Activated CD8-positive, alpha-beta T cell treated with anti-CD3 and anti-CD28 coated beads, Interleukin-2, amount 10 ng/mL, durations not matched to agents 7 days and 5 days (primary cell): ENCODE measurements at places on chromosomes 2 and 18. TPM values are rescaled to one million over a fixed set of nuclear protein-coding genes. Genes with fewer than 3 reads are reported as not detected.

- no peak overlapping the region for H3K27ac ChIP-seq
- DNase-seq: no peak
- no peak overlapping the region for H3K4me3 ChIP-seq
- H3K4me1 ChIP-seq: peaks cover 27% of the 10 kb centered on the region
- no peaks in the 10 kb centered on the region for H3K27me3 ChIP-seq
Measured at GRCh38 chr2:241094924-241095420, 7.1 kb downstream of the MTERF4 start.

The TMEM247 gene
- total RNA-seq: not detected

- DNase-seq: no peak
- peaks cover 11% of the 10 kb centered on the region for H3K4me1 ChIP-seq
- H3K4me3 ChIP-seq: no peak overlapping the region
- H3K27me3 ChIP-seq: peaks cover 8% of the 10 kb centered on the region
Measured at GRCh38 chr2:65550246-65550645, 117.8 kb upstream of the SPRED2 start.

- DNase-seq: no peak
- H3K36me3 ChIP-seq: no peaks in the 10 kb centered on the region
Measured at GRCh38 chr2:60473546-60473945, 79.9 kb downstream of the BCL11A start.

DNA sequence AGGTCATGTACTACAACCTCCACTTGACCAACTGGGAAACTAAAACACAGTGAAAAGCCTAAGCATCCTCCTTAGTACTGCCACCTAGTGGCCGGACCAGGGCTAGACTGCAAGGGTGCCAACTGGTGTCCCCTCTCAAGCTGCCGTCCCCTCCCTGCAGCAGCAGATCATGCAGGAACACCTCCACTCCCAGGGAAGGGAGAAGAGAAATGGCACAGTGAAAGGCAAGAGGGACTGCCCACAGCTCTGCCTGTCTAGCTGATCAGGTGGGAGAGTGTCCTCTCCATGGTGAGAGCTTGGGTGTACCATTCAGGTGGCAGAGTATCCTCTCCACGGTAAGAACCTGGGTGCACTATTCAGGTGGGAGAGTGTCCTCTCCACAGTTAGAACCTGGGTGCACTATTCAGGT, 78.1 kb downstream of the AAK1 start:
- H3K36me3 ChIP-seq: peaks cover 16% of the 10 kb centered on the region
- peak overlapping the region; percentile 6 for H3K27ac ChIP-seq
- DNase-seq: peak; percentile 80
- H3K4me1 ChIP-seq: peaks cover 55% of the 10 kb centered on the region
- H3K27me3 ChIP-seq: no peaks in the 10 kb centered on the region

DNA sequence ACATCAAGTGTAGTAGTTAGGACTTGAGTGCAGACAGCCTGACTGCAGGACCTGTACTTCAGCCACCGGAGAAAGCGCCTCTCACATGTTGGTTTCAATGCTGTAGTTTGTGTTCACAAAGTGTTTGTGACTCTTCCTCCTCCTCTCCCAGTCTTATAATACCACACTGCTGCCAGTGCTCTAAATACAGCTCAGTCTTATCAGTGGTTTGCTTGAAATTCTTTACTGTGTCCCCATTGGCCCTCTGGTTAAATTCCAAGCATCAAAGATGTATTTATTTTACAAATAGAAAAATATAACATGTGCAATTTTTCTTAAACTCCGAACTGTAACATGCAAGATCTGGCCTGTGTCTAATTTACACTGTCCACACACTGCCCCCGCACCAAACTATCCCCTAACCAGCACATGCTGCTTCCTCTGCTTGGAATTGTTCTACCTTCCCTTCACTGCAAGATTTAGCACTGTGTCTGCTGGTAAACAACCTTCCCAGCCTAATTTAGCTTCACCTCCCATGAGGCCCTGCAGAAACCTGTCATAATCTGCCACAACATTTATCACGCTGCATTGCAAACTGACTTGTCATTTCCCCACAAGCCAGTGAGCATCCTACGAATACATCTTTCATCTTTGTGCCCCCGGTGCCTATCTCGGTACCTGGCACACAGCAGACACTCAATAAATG, 77.1 kb downstream of the SUMO1 start:
- H3K36me3 ChIP-seq: no peaks in the 10 kb centered on the region
- H3K4me3 ChIP-seq: no peak overlapping the region
- peaks cover 5% of the 10 kb centered on the region for H3K27me3 ChIP-seq
- no peaks in the 10 kb centered on the region for H3K4me1 ChIP-seq

DNA sequence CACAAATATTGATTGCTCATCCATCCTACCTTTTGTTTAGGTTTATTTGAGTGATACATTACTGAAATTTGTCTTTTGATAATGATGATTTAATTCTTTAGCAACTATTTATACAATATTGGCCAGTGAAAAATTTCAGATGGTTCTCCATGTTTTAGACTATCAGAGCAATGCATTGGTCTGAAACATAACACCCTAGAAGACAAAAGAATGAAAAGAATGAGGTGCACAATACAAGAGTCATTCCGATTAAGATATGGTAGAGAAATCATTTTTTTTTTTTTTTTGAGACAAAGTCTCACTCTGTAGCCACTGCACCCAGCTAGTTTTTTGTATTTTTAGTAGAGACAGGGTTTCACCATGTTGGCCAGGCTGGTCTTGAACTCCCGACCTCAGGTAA, 197.4 kb upstream of the FAM98A start:
- no peaks in the 10 kb centered on the region for H3K27me3 ChIP-seq
- H3K4me1 ChIP-seq: no peaks in the 10 kb centered on the region
- DNase-seq: no peak

DNA sequence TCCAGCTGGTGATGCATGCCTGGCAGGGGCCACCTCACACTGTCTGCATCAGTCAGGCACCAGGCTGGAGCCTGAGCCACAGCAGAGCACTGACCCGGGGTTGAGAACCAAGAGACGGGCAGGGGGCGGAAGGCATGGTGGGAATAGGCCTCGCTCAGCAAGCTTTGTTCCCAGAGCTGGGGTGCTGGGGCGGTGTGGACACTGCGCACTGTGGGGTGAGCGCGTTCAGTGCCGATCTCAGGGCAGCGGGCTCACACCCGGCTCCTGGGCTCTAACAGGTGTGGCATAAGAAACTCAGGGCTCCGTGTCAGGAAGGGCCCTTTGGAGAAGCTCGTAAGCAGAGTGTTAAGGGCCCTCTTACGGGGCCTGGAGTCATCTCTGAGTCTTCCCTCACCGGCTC, 15.7 kb downstream of the SH3RF3 start:
- no peak for DNase-seq
- H3K4me1 ChIP-seq: peaks cover 25% of the 10 kb centered on the region
- no peak overlapping the region for H3K27ac ChIP-seq
- H3K27me3 ChIP-seq: peaks cover 2% of the 10 kb centered on the region
- H3K4me3 ChIP-seq: no peak overlapping the region

The TUBA3E gene
- total RNA-seq: not detected

DNA sequence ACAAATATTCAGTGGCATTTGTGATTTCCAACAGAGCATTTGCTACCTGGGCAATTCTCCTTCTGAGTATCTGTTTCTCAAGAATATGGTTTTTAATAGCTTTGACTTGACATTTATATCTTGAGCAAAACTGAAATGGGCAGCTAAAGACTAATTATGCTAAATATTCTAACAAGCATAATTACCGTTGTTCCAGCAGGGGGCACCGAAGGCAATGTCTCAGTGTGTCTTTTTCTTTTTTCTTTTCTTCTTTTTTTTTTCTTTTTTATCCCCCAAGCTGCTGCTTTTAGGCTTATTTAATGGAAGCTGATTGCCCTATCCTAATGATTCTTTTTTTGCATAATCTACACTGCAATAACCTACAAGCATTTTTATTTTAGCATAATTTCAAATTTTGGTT, 138.9 kb upstream of the NABP1 start:
- H3K27ac ChIP-seq: no peak overlapping the region
- DNase-seq: peak; percentile 55
- H3K36me3 ChIP-seq: no peaks in the 10 kb centered on the region

The WDR12 gene
- 66.3 TPM for total RNA-seq

DNA sequence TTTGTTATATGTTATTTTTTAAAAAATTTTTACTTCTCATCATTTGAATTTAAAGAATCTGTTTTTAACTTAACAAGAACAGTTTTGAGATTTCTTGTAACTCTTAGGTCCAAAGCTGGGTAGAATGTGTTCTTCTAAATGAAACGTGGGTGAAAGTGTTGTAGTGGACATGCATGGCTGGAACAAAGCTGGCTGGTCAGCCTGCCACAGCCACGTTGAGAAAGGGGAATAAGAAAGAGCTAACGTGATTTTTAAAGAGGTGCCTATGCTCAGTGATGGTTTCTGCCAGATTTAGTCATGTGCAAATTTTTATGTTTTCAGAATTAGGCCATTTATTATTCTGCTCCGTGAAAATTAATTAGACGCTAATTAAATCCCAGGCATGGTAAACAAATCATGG, 203.9 kb upstream of the COL3A1 start:
- no peak overlapping the region for H3K27ac ChIP-seq
- no peaks in the 10 kb centered on the region for H3K27me3 ChIP-seq
- no peak overlapping the region for H3K4me3 ChIP-seq
- no peaks in the 10 kb centered on the region for H3K4me1 ChIP-seq
- DNase-seq: no peak

The SPP2 gene
- not detected for total RNA-seq

DNA sequence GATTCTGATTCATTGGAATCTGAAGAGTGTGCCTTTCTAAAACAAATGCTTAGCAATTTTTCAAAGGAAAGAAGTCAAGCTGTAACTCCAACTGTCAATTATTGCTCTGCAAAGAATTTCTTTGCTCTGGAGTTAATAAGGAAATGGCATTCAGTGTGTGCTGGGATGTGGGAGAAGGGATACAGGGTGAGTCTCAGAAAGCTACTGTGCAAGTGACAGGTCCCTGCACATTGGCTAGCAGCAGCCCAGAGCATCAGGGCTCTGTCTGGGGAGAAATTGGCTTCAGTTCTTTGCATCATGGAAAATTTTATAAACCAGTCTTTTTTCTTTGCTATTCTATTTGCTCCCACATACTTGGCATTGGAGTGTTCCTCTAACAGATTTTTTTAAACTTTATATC, 1.1 kb upstream of the SYT4 start:
- no peak overlapping the region for H3K4me3 ChIP-seq
- no peaks in the 10 kb centered on the region for H3K36me3 ChIP-seq
- H3K4me1 ChIP-seq: no peaks in the 10 kb centered on the region
- no peak for DNase-seq

The C2orf76 gene
- 6.6 TPM for total RNA-seq

The MOCOS gene
- 0.47 TPM for total RNA-seq

- H3K27me3 ChIP-seq: no peaks in the 10 kb centered on the region
- no peak overlapping the region for H3K27ac ChIP-seq
- no peak for DNase-seq
- H3K36me3 ChIP-seq: peaks cover 66% of the 10 kb centered on the region
Measured at GRCh38 chr2:25268139-25268538, 73.6 kb downstream of the DNMT3A start.

- no peak overlapping the region for H3K4me3 ChIP-seq
- no peaks in the 10 kb centered on the region for H3K4me1 ChIP-seq
- H3K27ac ChIP-seq: no peak overlapping the region
- H3K27me3 ChIP-seq: no peaks in the 10 kb centered on the region
Measured at GRCh38 chr2:56287974-56288373, 104.2 kb downstream of the CCDC85A start.

The LINC00305 gene
- not detected for total RNA-seq

The ASAP2 gene
- total RNA-seq: not detected

DNA sequence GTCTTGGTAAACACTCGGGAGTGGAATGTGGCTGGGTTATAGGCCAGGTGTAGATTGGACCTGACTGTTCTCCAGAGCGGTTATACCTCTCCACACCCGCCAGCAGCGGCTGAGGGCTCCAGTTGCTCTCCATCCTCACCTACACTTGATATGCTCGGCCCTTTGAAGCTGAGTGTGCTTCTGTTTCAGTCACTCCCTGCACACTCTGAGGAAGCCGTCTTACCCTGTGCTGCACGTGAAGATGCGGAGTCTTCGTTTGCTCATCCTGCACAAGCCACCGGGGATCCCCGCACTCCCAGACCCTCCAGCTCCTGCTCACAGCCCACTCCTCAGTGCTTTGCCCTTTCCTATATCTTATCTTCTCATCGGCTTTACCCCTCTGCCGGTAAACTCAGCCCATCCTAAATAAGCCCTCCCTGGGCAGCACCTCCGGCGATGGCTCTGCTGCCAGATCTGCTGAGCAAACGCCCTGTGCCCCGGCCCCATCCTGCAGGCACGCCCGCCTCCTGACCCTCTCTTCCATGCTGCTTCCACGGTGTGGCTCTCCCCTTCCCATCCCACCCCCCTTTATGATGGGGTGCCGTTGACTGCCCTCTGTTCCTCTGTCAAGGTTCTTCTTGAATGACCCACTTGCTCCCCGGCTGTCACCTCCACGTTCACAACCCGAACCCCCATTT, 47.3 kb upstream of the ODC1 start:
- DNase-seq: no peak
- no peak overlapping the region for H3K27ac ChIP-seq
- H3K27me3 ChIP-seq: peaks cover 28% of the 10 kb centered on the region
- no peaks in the 10 kb centered on the region for H3K36me3 ChIP-seq

The YIPF4 gene
- total RNA-seq: 26.5 TPM

DNA sequence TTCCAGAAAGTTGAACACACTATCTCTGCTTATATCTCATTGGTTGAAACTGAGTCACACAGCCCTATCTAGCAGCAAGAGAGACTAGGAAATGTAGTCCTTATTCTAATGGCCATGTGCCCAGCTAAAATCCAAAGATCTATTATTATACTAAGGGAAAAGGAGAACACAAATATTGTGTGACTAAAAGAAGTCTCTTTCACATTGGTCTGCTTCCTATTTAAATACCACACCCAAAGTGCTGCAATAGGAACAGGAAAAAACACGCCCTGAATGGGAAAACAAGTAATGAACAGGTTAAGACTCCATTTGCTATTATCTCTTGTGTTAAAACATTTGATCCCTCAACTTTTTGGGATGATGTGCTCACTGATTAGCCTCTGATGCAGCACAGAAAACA, 86.8 kb upstream of the BARD1 start:
- no peak overlapping the region for H3K4me3 ChIP-seq
- no peak overlapping the region for H3K27ac ChIP-seq
- H3K36me3 ChIP-seq: no peaks in the 10 kb centered on the region
- no peaks in the 10 kb centered on the region for H3K27me3 ChIP-seq
- H3K4me1 ChIP-seq: no peaks in the 10 kb centered on the region
- no peak for DNase-seq

GRCh38 chr2:237538901-237539300, 27.5 kb upstream of the PRLH start:
- no peak for DNase-seq
- H3K27ac ChIP-seq: no peak overlapping the region
- H3K4me1 ChIP-seq: no peaks in the 10 kb centered on the region
- H3K36me3 ChIP-seq: no peaks in the 10 kb centered on the region
- H3K4me3 ChIP-seq: no peak overlapping the region
- H3K27me3 ChIP-seq: no peaks in the 10 kb centered on the region

DNA sequence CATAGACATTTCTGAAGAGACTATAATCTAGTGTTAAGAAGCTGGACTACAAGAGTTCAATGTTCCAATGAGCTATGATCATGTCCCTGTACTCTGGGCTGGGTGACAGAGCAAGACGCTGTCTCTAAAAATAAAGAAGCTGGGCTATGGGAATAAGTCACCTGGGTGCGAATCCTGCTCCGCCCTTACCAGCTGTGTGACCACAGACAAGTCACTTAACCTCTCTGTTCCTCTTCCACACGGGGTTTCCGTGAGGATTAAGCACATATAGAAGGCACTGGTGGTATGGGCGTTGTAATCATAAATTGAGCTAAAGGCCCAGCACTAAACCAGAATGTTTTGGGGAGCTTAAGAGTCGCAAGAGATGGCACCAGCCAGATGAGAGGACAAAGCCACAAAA, 178.5 kb downstream of the HAUS1 start:
- H3K27me3 ChIP-seq: no peaks in the 10 kb centered on the region
